ENCODE measurements at places on chromosomes 1 and 21. TPM values are rescaled to one million over a fixed set of nuclear protein-coding genes. Genes with fewer than 3 reads are reported as not detected.

Gene PLA2G4A
- total RNA-seq: 8.1 TPM

DNA sequence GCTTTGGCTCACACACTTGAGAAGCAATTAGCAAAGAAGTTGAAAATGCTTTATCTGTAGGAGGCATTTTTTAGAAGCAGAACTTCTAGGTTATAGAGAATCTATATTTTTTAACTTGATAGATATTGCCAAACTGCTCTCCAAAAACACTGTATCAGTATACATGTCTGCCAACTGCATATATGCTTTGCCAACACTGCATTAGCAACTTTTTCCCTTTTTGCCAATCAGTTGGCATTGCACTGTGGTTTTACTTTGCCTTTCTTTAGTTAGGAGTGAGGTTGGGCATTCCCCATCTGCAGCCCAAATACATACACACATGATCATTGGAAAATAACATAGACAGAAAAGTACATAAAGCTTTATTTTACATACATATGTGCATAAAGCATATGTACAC, 15.0 kb downstream of the PADI3 start:
- no peak for DNase-seq

GRCh38 chr1:66436378-66437135, 97.4 kb upstream of the SGIP1 start:
- no peak for DNase-seq

- no peak for DNase-seq
Observed at GRCh38 chr21:42419845-42420244, 16.1 kb downstream of the UBASH3A start.

Gene OTUD7B
- 28.3 TPM for total RNA-seq

GRCh38 chr1:39689214-39689613, 2.0 kb downstream of the HPCAL4 start:
- DNase-seq: no peak

- no peak for DNase-seq
Observed at GRCh38 chr1:13593511-13594131, 10.0 kb downstream of the PDPN start.

GRCh38 chr1:207995576-207995975, 84.7 kb upstream of the CD34 start:
- DNase-seq: no peak

DNA sequence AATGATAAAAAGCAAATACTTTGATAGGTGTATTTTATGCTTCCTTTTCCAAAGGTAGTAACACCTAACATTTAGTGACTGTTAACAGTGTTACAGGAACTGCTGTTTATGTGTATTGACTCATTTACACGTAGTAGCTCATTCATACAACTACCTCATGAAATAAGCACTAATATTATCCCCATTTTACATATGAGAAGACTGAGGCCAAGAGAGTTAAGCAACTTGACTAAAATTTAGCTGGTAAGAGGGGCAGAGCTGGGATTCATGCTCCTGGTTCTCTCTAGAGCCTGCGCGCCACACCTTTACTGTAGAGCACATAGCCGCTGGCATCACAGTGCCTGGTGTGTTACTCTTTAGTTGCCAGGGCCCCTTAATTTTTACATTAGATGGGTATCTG, 11.3 kb downstream of the ZBTB40 start:
- DNase-seq: no peak

Gene AK5
- 3.0 TPM for total RNA-seq

- DNase-seq: no peak
Observed at GRCh38 chr21:45794027-45794426, 150.5 kb downstream of the PCBP3 start.

- DNase-seq: no peak
Observed at GRCh38 chr21:20151741-20152140, 846.5 kb upstream of the NCAM2 start.

Gene PLCH2
- 7.9 TPM for total RNA-seq

Gene TMEM269
- 0.09 TPM for total RNA-seq

Gene PCNX2
- total RNA-seq: 10.3 TPM

DNA sequence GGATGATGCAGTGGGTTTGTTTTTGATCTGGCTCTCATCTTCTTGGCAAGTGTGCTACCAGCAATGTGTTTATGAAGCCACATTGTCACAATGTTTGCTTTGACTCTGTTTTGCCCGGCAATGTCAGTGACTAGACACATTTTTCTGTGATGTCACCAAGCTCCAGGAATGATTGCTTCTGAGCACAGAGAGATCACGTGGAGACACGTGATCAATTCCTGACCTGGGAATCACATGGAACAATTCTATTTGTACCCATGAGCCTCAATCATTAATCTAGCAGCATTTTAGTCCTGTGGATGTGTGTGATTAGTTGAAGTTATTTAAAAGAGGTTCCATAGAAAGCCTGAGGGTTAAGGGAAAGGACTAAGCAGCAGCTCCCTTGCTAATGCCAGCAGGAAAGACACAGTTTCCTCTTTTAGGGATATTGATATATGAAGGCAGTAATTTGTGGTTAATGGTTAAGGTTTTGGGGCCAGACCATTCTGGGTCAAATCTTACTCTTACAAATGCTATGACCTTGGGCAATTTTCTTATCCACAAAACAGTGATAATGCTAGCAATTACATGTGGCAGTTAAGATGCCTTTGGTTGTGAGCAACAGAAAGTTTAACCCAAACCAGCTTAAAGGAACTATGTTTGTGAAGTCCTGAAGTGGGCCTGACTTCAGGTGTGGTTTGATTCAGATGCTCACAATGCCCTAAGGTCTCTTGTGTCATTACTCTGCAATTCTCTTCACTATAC, 59.0 kb downstream of the FASLG start:
- no peak for DNase-seq

GRCh38 chr1:229657993-229658755, 32.1 kb downstream of the URB2 start:
- no peak for DNase-seq

DNA sequence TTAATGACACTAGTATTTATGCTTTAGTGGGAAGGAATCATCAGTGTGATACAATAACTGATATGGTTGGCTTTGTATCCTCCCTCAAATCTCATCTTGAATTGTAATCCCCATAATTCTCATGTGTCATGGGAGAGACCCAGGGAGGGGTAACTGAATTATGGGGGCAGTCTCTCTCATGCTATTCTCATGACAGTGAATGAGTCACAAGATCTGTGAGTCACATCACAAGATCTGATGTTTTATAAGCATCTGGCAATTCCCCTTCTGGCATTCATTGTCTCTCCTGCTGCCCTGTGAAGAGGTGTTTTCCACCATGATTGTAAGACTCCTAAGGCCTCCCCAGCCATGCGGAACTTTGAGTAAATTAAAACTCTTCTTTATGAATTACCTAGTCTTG, 1760.3 kb downstream of the NCAM2 start:
- no peak for DNase-seq

- no peak for DNase-seq
Observed at GRCh38 chr1:207803678-207804077, 51.8 kb downstream of the CD46 start.

Gene LAMC1
- 272 TPM for total RNA-seq
